ENCODE measurements at places on chromosomes 6 and 20. TPM values are rescaled to one million over a fixed set of nuclear protein-coding genes. Genes with fewer than 3 reads are reported as not detected.
A peak's percentile ranks its signal among the peaks of the same experiment; 100 is the strongest.

The GPR63 gene
- 0.81 TPM for total RNA-seq

The PGC gene
- not detected for total RNA-seq

The TGM6 gene
- not detected for total RNA-seq

The NKX2-4 gene
- total RNA-seq: not detected

The SYCP2L gene
- not detected for total RNA-seq

The MEP1A gene
- not detected for total RNA-seq

The SLC22A7 gene
- total RNA-seq: not detected

The OPRL1 gene
- 0.47 TPM for total RNA-seq

The ARMC12 gene
- 3.1 TPM for total RNA-seq

DNA sequence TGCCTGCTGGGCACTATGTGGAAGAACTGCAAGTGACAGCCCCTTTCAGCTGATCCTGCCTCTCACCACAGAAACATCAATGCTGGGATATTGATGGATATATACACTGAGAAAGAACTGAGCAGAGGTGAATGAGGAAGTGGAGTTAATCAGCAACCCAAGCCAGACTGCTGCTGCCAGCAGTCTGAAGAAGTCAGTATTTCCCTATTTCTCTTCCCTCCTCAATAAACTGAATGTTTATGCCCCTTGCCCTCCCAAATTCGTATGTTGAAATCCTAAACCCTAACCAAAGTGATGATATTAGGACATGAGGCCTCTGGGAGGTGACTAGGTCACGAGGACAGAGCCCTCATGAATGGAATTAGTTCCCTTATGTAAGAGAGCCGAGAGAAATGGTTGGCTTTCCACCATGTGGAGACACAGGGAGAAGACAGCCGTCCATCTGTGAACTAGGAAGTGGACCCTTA lies 76.3 kb downstream of the CDK19 start:
- H3K4me1 ChIP-seq: no peaks in the 10 kb centered on the region
- no peak overlapping the region for H3K27ac ChIP-seq
- H3K27me3 ChIP-seq: no peaks in the 10 kb centered on the region

DNA sequence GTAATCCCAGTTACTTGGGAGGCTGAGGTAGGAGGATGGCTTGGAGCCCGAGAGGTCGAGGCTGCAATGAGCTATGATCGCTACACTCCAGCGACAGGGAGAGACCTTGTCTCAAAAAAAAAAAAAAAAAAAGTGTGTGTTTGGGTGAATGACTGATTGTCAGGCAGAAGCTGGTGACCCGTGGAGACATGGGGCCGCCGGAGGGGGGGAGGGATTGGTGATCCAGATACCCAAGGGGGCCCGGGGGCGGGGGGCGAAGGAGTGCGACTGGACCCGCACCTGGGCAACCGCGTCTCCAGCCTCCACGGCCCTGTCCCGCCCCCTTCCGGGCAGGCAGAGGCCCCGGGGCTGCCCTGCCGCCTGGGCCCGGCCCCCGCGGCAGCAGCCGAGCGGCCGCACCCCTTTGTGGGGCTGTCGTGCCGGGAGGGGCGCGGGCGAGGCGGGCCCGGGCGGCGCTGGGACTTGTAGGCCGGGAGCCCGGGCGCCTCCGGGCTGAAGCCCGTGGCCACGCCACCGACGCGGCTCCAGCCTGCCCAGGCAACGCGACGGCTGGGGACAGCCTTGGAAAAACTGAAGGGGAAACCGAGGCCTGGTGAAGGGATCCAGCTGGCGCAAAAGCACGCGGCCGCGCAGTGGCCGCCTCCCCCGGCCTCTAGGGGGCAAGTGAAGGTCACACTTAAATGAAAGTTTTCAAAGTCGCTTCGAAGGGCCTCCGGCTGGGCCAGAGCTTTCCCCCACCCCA lies 2.1 kb upstream of the RBM38 start:
- H3K4me3 ChIP-seq: peak overlapping the region; percentile 82
- peak; percentile 69 for DNase-seq
- peak overlapping the region; percentile 97 for H3K27ac ChIP-seq
- H3K27me3 ChIP-seq: no peaks in the 10 kb centered on the region
- H3K36me3 ChIP-seq: peaks cover 19% of the 10 kb centered on the region

- peaks cover 13% of the 10 kb centered on the region for H3K4me1 ChIP-seq
- no peak overlapping the region for H3K27ac ChIP-seq
- peak; percentile 74 for DNase-seq
These were observed 3.3 kb downstream of the KCNS1 start for GRCh38 chr20:45097485-45098102.

DNA sequence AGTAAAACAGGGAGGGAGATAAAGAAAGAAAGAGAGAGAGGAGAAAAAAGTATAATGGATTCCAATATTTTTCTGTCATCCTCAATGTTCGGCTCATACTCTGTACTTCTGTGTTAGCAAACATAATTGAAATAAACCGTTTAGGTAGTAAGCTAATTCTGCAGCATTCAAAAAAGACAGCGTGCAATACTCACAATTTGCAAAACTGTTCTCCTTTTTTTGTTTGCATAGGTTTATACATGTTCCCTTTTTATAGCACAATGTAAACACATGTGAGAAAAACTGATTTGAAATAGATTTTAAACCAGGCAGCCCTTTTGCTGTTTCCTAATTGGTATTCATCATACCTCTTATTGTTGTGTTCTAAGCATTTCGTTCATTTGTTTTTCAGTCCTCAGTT lies 188.9 kb downstream of the PLCB1 start:
- no peaks in the 10 kb centered on the region for H3K36me3 ChIP-seq
- H3K27ac ChIP-seq: no peak overlapping the region
- no peaks in the 10 kb centered on the region for H3K27me3 ChIP-seq
- no peaks in the 10 kb centered on the region for H3K4me1 ChIP-seq
- no peak for DNase-seq
- H3K4me3 ChIP-seq: no peak overlapping the region

DNA sequence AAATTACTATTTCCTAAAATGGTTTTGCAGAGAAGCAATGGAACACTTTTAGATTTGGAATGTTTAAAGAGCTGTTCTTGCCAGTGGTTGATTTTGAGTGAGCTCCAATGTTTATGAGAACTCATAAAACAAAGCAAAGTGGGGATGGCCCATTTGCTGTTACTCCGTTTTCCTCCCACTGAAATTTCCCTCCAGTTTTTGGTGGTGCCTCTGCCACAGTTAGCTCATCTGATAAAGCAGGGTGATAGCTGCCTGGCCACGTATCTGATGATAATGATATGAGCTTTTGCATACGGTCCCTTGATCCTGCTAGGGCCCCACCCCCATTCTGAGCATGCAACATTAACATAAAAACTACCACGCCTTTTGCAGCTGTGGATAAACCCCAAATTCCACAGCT lies 10.4 kb downstream of the CD83 start:
- no peaks in the 10 kb centered on the region for H3K27me3 ChIP-seq
- peaks cover 31% of the 10 kb centered on the region for H3K4me1 ChIP-seq
- no peak for DNase-seq
- H3K4me3 ChIP-seq: no peak overlapping the region

- peaks cover 79% of the 10 kb centered on the region for H3K36me3 ChIP-seq
- no peak for DNase-seq
- H3K4me3 ChIP-seq: no peak overlapping the region
These were observed 12.1 kb upstream of the SUMO4 start for GRCh38 chr6:149387779-149388512.

DNA sequence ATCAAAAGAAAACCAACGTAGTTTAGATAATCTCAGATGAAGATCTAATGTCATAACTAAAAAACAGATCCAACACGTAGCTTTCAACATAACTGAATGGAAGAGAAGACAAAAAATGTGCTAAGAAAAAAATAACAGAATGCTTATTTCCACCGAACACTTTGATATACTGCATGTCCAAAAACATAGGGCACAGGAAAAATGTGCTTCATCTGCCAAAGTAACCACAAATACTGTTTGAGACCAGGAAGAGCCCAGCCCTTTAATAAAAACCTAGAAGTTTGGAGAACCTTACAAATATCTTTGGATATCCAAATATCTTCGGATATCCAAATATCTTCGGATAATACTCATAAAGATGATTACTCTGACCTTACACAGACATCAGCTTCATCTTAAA lies 19.8 kb downstream of the LAMA4 start:
- no peaks in the 10 kb centered on the region for H3K36me3 ChIP-seq
- H3K27me3 ChIP-seq: peaks cover 7% of the 10 kb centered on the region
- no peak for DNase-seq
- H3K4me3 ChIP-seq: no peak overlapping the region
- no peak overlapping the region for H3K27ac ChIP-seq

DNA sequence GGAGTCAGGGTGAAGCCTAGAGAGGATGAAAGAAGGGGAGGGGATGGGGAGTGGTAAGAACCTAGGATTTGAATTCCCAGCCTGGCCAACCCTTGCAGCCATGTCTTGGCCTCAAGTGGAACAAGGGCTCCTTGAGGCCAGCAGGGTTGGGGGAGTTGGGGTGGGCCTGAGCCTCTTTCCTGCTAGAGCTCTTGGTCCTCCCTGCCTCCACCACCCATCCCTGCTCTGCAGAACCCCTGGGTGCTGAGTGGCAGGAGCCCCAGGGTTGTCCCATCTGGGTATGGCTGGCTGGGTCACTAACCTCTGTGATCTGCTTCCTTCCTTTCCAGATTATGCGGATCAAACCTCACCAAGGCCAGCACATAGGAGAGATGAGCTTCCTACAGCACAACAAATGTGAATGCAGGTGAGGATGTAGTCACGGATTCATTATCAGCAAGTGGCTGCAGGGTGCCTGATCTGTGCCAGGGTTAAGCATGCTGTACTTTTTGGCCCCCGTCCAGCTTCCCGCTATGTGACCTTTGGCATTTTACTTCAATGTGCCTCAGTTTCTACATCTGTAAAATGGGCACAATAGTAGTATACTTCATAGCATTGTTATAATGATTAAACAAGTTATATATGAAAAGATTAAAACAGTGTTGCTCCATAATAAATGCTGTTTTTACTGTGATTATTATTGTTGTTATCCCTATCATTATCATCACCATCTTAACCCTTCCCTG lies 8.3 kb downstream of the VEGFA start:
- H3K4me1 ChIP-seq: peaks cover 23% of the 10 kb centered on the region
- no peak overlapping the region for H3K4me3 ChIP-seq
- peaks cover 48% of the 10 kb centered on the region for H3K36me3 ChIP-seq
- no peak overlapping the region for H3K27ac ChIP-seq

- no peak overlapping the region for H3K4me3 ChIP-seq
- no peaks in the 10 kb centered on the region for H3K27me3 ChIP-seq
- no peak for DNase-seq
- no peaks in the 10 kb centered on the region for H3K4me1 ChIP-seq
- no peaks in the 10 kb centered on the region for H3K36me3 ChIP-seq
These were observed 137.8 kb downstream of the BTBD9 start for GRCh38 chr6:38501931-38502330.

DNA sequence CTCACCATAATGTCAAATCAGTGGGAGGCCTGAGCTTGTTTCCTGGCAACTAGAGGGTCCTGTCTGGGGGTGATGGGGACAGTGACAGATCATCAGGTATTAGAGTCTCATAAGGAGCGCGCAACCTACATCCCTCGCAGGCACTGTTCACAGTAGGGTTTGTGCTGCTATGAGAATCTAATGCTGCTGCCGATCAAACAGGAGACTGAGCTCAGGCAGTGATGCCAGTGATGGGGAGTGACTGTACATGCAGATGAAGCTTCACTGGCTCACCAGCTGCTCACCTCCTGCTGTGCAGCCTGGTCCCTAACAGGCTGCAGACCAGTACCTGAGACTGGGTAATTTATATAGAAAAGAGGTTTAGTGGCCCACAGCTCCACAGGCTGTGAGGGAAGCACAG lies 147.3 kb downstream of the TTLL2 start:
- DNase-seq: no peak
- no peak overlapping the region for H3K27ac ChIP-seq
- peaks cover 4% of the 10 kb centered on the region for H3K27me3 ChIP-seq
- H3K4me3 ChIP-seq: no peak overlapping the region
- peaks cover 4% of the 10 kb centered on the region for H3K4me1 ChIP-seq

GRCh38 chr20:61325718-61326117 lies 73.7 kb downstream of the CDH4 start:
- no peak overlapping the region for H3K27ac ChIP-seq
- no peaks in the 10 kb centered on the region for H3K4me1 ChIP-seq
- H3K4me3 ChIP-seq: no peak overlapping the region
- no peak for DNase-seq
- H3K36me3 ChIP-seq: no peaks in the 10 kb centered on the region

GRCh38 chr6:132685009-132685408 lies 26.0 kb upstream of the TAAR1 start:
- H3K4me3 ChIP-seq: no peak overlapping the region
- no peak for DNase-seq
- no peaks in the 10 kb centered on the region for H3K4me1 ChIP-seq
- H3K36me3 ChIP-seq: no peaks in the 10 kb centered on the region
- peaks cover 22% of the 10 kb centered on the region for H3K27me3 ChIP-seq
- H3K27ac ChIP-seq: no peak overlapping the region

GRCh38 chr6:140079328-140079727 lies 704.9 kb upstream of the CITED2 start:
- H3K27me3 ChIP-seq: peaks cover 9% of the 10 kb centered on the region
- H3K27ac ChIP-seq: no peak overlapping the region
- H3K36me3 ChIP-seq: no peaks in the 10 kb centered on the region
- no peaks in the 10 kb centered on the region for H3K4me1 ChIP-seq
- no peak for DNase-seq
- no peak overlapping the region for H3K4me3 ChIP-seq

DNA sequence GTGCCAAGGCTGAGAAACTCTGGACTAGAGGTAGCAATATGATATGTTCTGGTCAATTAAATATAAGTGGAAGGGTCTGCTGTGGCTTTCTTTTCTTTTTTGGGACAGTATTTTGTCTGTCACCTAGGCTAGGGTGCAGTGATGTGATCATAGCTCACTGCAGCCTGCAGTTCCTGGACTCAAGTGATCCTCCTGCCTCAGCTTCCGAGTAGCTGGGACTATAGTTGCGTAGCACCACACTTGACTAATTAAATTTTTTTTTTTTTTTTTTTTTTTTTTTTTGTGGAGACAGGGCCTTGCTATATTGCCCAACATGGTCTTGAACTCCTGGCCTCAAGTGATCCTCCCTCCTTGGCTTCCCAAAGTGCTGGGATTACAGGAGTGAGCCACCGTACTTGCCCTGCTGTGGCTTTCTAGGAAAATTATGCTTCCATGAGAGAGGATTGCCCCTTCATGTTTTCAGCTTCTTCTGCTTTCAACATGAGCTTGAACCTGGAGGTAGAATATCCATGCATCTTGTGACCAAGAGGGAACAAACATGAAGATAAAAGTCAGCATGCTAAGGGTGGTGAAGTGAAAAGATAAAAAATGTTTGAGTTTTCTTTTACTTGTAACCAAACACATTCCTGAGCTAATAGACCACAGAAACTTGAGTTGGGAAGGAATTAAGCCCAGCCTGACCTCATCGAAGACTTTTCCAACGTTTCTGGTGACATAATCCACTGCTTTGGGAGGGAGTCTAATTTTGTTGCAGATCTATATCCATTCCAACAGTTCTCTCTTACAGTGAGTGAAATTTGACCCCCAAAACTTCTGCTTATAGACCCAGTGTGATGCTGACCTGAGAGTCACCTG lies 75.1 kb downstream of the CARMIL1 start:
- H3K4me3 ChIP-seq: no peak overlapping the region
- peaks cover 17% of the 10 kb centered on the region for H3K4me1 ChIP-seq
- no peak overlapping the region for H3K27ac ChIP-seq
- no peak for DNase-seq
- H3K27me3 ChIP-seq: no peaks in the 10 kb centered on the region
- H3K36me3 ChIP-seq: no peaks in the 10 kb centered on the region
